ENCODE measurements at places on chromosomes 12 and 14.
A peak's percentile ranks its signal among the peaks of the same experiment; 100 is the strongest.

DNA sequence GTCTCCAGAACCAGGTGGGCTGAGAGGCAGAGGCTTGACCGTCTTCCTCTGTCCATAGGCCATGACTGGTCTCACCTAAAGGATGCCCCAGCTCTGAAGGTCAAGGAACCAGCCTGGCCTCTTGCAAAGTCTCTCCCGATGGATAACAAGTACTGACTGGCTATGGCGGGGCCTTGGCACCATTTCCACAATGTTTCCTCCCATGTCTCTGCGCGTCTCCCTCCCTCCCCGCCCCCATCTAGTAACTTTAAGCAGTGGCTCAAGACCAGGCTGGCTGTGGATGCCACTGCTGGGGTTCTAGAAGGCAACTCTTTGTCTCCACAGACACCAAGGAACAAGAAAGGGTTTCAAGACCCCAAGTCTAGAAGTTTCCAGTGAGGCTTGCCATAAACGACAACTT, 275.5 kb downstream of the DPF3 start:
- no peak for DNase-seq

- DNase-seq = no peak
These were observed 966.6 kb upstream of the SEL1L start for GRCh38 chr14:82500222-82500621.

DNA sequence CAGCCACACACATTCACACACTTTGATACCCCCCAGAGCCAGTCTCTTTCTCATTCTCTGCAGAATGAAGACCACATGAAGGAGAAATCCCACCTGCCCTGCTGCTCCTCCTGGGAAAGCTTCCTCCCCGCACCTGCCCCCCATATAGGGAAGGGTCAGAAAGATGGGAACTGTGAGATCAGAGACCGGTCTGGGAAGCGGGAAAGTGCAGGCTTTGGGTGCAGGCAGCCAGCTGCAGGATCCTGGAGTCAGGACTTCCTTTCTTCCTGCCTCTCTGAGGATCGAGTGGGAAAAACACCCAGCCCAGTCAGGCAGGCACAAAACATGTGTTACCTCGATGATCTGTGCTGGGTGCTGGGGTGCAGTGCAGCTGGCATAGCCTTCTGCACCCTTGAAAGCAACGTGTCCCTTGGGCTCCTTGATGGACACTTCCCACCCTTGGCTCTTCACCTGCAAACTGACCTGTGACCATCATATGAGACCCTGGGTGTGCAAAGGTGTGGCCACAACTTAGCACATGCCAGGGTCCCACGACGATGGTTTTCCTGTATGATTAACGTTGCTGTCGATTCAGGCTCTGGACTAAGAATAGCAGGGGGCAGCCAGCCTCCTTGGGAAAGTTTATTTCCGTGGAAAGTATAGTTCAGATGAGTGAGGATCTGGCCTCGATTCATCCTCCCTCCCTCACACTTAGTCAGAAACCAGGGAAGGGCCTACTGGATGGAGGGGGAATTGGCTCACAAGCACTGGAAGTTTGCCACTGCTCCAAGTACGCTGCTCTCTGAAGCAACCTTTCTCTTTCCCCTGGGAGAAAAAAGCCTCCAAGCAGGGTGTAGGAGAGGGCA, 105.4 kb upstream of the MED13L start:
- DNase-seq = no peak

GRCh38 chr12:19110221-19110940, 19.2 kb upstream of the PLEKHA5 start:
- DNase-seq = no peak

DNA sequence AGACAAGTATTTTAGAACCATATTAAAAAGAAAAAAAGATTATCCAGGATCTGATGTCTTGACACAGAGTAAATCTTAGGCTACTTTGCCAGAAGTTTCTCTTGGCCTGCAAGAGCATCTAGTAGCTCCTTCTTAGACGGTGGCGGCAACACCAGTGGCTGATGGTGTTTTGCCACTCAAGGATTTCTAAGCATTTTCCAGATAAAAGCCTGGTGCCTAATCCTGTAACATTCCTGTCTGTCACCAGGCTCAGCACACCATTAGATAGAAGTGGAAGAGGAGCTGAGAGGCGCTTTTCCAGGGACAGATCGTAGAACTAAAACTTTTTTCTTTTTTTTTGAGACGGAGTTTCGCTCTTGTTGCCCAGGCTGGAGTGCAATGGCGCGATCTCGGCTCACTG, 14.0 kb downstream of the WNT5B start:
- DNase-seq = no peak

- DNase-seq = no peak
These were observed 412.6 kb downstream of the MDGA2 start for GRCh38 chr14:47262801-47263200.

DNA sequence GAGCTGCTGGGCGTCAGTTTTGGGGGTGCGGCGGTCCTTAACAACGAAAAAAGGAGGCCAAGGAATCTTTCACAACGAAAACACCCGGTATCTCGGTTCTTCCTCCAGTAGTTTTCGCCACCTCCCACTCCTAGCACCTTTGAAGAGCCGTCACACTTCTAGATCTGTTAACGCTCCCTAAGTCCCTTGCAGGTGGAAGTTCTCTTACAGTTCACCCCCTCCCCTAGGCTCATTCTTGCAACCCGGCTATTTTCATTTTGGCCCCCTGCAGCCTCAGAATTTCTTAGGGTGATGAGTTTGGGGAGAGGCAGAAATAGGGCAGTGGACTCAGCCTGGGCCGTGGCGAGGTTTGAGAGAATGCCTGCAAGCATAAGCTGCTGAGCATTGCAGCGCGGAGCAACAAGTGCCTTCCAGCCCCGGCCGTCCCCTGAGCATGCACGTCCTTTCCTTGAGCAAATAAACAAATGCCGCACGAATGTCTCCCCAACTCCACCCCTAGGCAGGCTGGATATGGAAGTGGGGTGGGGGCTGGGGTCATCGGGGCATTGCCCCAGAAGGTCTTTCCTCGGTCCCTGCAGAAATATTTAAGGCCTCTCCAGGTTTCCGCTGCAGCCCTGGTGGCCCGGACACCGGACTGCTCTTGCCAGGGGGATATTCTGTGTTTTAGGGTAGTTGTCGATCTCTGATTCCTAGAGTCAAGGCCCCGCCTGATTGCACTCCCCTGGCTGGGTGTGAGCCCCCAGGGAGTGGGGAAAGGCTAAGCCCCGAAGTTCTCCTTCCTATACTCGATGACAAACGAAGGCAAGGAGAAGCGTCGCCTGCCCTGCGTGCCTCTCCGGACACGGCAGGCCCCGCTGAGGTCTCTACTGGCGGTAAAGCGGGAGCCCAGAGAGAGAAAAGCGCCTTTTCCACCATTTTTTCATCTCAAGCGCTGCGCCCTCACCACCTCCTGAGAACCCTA, 1.6 kb downstream of the RFX4 start:
- no peak for DNase-seq

GRCh38 chr12:8011331-8011730, 21.2 kb upstream of the FOXJ2 start:
- no peak for DNase-seq

DNA sequence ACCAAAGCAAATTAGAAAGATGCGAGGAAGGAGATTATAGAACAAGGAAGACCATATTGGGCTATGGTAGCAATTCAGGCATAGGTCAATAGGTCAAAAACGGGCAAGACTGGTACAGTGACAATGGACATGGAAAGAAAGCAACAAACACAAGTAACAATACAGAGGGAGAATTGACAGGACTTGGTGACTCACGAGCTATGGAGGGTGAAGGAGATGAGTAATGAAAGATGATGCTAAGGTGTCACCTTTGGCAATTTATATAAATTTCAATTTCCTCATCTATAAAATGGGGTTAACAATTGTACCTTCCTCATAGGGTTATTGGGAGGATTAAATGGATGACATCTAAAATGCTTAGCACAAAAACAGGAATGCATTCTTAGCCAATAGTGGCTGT, 15.1 kb upstream of the DUSP16 start:
- no peak for DNase-seq

DNA sequence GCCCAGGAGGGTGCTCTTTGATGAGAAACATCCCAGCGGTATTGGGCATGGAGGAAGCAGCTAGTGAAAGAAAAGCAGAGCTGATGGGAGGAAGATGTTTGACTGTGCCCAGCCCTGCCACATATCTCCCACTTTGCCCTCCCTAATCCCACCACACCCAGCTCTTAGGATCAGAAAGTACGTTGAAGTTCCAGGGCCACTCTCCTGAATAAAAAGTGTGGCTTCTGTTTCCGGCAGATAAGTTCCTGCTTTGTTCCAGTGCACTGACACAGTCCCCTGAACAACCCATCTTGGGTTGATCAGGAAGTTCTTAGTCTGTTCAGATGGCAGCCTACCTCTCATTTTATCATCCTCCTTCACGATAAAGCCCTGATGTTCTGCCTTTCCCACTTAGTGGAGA, 16.5 kb downstream of the TPCN1 start:
- peak; percentile 73 for DNase-seq

DNA sequence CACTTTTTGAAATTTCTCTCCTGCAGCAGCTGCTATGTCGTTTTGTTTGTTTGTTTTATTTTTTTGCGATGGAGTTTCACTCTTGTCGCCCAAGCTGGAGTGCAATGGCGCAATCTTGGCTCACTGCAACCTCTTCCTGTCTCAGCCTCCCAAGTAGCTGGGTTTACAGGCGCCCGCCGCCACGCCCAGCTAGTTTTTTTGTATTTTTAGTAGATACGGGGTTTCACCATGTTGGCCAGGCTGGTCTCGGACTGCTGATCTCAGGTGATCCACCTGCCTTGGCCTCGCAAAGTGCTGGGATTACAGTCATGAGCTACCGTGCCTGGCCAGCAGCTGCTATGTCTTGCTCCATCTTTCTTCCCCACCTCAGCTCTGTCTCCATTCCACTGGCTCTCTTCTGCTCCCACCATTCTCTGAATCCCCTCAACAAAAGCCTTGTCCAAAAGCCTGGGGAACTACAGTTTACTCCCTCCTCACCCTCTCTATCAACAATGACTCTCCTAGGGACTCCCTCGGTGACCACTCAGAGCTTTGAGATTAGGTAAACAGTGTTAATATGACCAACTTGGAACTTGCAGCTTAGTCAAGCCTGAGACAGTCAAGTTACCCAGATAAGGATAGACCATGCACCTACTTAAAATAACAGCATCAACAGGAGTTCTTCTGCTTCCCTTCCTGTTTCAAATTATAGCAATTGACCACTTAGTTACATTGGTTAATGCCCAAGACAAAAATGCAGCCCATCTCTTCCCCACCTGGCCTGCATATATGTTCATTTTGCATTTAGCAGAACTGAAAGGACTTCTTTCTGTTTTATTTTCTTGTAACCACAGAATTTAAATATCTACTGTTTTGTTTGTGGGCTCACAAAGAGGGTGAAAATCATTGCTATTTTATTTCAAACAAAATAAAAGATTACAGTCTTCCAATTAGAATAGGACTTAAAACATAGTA, 189.0 kb upstream of the AMIGO2 start:
- DNase-seq = no peak

DNA sequence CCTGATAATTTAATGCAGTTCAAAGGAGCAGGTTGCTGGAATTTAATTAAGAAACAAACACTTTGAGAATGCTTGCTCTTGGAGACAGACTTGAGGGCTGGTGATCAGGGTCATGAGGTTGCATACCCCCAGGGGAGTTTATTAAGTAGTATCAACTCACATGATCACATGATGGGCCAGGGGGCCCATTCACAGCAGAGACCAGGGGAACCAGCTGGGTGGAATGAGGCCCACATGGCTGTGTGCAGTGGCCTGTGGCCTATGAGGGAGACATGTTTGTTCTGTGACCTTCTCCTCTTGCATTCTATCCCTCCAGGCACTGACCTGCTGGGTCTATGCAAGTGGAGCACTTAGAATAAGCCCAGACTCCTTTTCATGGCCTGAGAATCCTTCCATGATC, 266.6 kb upstream of the PWP1 start:
- no peak for DNase-seq

DNA sequence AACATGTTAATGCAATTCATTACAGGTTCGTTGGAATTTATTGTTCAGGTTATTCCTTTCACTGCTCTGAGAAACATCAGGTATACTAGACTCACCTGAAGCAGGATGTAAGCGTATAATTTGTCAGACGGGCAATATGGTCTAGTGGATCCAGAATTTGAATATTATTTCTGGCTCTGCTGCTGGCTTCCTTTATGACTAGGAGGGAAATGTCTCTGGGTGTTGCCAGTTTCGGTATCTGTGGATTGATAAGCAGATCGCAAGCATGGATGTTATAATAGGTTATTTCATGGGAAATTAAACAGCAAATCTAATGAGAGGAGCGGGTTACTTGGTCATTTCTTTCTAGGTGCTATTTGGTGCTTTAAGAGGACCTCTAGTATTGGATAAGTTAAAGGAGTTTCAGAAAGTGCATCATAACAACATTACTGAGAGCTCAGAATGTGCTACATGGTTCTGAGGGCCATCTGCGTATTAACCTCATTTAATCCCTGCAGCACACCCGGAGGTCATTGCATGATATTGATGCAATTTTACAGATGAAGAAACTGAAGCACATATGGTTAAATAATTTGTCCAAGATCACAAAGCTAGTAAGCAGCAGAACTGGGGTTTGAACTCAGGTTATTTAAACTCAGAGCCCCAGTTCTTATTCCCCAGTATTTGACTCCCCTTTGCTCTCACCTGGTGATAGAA, 47.3 kb upstream of the BCAT1 start:
- no peak for DNase-seq

DNA sequence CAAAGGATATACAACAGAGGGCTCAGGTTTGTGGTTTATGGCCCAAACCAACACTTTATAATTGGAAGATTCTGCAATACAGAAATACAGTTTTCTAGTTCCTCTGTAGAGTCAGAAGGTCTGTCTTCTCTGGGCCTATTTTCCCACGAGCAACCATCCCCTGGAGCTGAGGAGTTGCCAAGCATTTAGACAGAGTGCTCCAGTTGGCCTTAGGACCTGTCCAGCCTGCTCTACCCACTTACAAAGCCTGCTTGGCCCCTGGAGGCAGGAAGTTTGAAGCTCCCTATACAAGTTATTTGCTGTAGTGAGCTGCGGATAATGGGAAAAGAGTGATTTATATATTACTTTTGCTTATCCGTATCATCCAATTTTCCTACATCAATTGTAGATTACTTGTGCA, 60.8 kb upstream of the HSPB8 start:
- DNase-seq = no peak

DNA sequence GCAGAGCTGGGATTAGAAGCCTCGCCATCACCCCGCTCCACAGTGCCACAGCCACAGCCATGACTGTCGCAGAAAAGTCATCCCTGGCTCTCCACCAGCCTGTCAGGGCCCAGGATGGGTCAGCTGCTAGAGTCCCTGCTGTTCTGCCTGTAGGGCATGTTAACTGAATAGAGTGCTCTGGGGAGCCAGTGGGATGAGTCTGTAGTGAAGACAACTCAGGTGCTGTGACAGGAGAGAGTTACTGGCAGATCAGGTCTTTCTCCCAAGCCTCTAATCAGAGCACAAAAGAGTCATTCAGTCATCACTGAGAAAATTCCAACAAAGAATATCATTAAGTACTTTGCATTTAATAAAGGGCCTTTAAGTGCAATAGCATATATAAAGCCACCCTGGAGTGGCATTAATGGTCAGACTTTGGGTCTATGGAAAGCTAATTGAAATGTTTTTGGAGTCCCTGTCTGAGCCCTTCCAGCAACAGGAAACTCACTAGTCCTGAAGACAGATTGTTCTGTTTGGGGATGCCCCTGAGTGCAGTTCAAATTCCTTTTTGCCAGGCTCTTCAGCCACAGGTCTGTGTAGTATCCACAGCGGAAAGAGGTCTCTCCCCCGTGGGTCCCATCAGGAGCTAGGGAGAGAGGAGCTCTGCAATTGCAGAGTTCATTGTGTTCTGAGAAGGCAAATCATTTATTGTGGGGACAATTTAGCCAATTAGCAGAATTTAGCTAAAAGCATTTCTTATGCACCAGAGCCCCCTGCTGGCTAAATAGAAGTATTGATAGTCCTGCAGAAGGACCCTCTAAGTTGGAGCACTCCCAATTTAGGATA, 45.2 kb upstream of the C14orf132 start:
- peak; percentile 30 for DNase-seq

- no peak for DNase-seq
These were observed 19.0 kb downstream of the AP5M1 start for GRCh38 chr14:57287745-57288144.

All from KBM-7 (cell line).